Stimulated activated CD4-positive, alpha-beta T cell treated with anti-CD3 and anti-CD28 coated beads, TNF-alpha, amount 100 ng/mL, for 24 hours (primary cell): ENCODE measurements at places on chromosomes 2 and 18.
A peak's percentile ranks its signal among the peaks of the same experiment; 100 is the strongest.

GRCh38 chr2:45123521-45124191 is 114.4 kb upstream of the SIX2 start:
- DNase-seq: no peak

DNA sequence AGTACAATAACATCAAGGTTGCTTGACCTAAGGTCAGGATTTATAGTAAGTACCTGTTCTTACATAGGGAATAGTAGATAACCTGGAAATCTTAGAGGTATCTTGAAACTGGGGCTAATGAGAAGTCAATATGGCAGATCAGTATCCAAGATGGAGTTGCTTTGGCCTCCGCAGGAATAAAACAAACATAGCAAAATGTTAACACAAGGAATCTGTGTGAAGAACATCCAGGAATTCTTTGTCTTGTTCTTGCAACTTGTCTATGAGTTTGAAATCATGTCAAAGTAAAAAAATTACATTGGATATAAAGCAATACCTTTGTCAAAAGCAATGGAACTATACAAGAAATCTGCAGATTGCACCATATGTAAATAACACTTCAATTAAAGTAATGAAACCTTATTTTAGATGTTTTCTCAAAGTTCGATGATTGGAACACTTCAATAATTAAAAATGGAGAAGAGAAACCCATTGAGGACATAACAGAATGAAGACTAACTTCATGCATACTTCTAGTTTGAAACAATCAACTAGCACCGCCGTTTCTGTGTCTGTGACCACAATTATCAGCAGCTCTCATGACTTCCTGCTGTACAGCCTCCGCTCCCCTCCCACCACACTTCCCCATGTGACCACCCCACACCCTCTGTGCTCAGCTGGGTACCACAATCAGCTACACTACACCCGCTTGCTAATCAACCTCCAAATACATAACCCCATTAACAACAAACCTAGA is 27.6 kb downstream of the C2orf76 start:
- DNase-seq: no peak

- no peak for DNase-seq
Observed at GRCh38 chr2:159497256-159497655, 119.1 kb downstream of the BAZ2B start.

DNA sequence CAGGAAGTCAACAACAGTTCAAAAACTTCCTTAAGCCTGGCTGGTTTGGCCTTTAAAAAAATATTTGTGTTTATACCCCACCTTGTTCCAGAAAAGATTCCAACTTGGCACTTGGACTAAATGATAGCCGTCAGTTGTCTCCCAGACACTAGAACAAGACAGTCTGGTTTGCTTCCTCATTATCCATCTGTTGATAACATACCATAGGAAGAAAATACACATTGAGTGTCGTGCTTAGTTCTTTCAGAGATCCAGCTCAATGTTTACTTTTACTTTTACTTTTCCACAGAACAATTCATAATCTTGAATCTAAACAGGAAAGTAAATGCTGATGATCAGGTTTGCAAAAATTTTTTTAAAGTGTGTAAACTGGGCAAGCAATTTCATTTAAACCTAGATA is 2.4 kb upstream of the VPS54 start:
- DNase-seq: no peak

GRCh38 chr2:236947294-236947693 is 138.4 kb upstream of the COPS8 start:
- DNase-seq: no peak

- DNase-seq: peak; percentile 11
Observed at GRCh38 chr2:119823734-119824334, 64.1 kb downstream of the PTPN4 start.

- DNase-seq: no peak
Observed at GRCh38 chr2:241854342-241855244, 4.1 kb downstream of the PDCD1 start.

- no peak for DNase-seq
Observed at GRCh38 chr18:68507781-68508180, 207.1 kb downstream of the TMX3 start.

- peak; percentile 16 for DNase-seq
Observed at GRCh38 chr2:100142393-100142792, at the start of gene AFF3. Gene AFF3 (minus strand): TSS chr2:100142590. CDS start chr2:100104454, 38,136 bp downstream.

- DNase-seq: no peak
Observed at GRCh38 chr2:17231394-17231965, 286.8 kb downstream of the RAD51AP2 start.

- DNase-seq: no peak
Observed at GRCh38 chr2:176139661-176140512, 10.4 kb downstream of the HOXD8 start.

DNA sequence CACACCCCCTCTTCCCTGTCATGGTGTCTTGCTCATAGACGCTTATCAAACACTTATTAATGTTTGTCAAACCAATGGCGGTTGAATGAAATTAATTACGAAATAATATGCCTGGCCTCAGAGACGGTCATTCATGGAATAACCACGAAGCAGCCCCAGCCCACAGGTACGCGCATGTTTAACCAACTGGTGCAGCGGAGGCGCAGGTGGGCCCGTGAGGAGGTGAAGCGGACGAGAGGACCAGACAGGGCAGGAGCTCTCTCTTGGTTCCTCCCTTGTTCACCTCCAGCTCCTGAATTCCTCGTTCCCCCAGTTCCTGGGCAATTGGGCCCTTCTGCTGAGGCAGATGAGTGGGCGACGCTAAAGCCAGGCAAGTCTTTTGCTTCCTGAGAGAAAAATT is 169.8 kb downstream of the TNS1 start:
- DNase-seq: no peak
